ENCODE measurements at places on chromosomes 16 and 17.

GRCh38 chr17:47708312-47708863 lies 14.4 kb downstream of the TBKBP1 start:
- no peak for DNase-seq

GRCh38 chr17:45801421-45801820 lies 17.3 kb downstream of the CRHR1 start:
- DNase-seq: no peak

GRCh38 chr17:81927152-81927652 lies 333 bp downstream of the MAFG start:
- DNase-seq: no peak

DNA sequence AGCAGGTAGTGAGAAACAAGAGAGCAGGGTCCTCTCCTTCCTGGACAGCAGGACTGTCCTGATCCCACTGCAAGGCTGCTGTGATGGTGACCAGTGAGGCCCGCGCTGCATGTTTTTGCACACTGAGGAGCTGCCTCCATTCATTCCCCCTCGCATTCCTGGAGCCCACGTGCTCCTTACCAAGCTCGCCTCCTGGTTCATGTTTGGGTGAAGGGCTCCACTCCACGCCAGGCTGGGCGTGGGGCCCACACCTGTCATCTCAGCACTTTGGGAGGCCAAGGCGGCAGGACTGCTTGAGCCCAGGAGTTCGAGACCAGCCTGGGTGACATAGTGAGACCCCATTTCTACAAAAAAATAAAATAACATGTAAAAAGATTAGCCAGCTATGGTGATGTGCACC lies 15.4 kb upstream of the FASN start:
- no peak for DNase-seq

GRCh38 chr17:30970831-30971567 lies at the start of gene RNF135:
RNF135 (plus strand) TSS chr17:30971039; CDS start chr17:30971074, 35 bp downstream.
- DNase-seq: no peak

- DNase-seq: no peak
Measured at GRCh38 chr16:83348991-83349390, 458.8 kb upstream of the HSBP1 start.

- DNase-seq: peak; percentile 24
Measured at GRCh38 chr17:81239714-81240555, 817 bp downstream of the NDUFAF8 start.

GRCh38 chr16:81896902-81897301 lies 114.4 kb downstream of the SDR42E1 start:
- no peak for DNase-seq

- no peak for DNase-seq
Measured at GRCh38 chr16:87584271-87584670, 18.0 kb upstream of the JPH3 start.

All from stimulated activated CD8-positive, alpha-beta memory T cell treated with anti-CD3 and anti-CD28 coated beads, Interleukin-4, amount 100 ng/mL, for 4 hours (primary cell).